Mononuclear cell (primary cell): ENCODE measurements at places on chromosomes 5 and 9. TPM values are rescaled to one million over a fixed set of nuclear protein-coding genes. Genes with fewer than 3 reads are reported as not detected.

SMIM33 gene
- not detected for total RNA-seq

HMGCR gene
- total RNA-seq = 29.0 TPM

ADGRD2 gene
- total RNA-seq = 0.10 TPM

ZNF883 gene
- total RNA-seq = 0.84 TPM
